Activated CD4-positive, alpha-beta T cell treated with anti-CD3 and anti-CD28 coated beads, Interleukin-2, Interleukin-6, amounts not matched to agents 100 ng/mL and 50 ng/mL, durations not matched to agents 16 hours and 8 hours (primary cell): ENCODE measurements at places on chromosomes 7 and 10.

- DNase-seq, result no peak
These were observed 255.7 kb downstream of the TNS3 start for GRCh38 chr7:47326220-47326619.

- no peak for DNase-seq
These were observed 271.3 kb downstream of the STK31 start for GRCh38 chr7:23981314-23981713.

- DNase-seq, result no peak
These were observed 108.8 kb downstream of the EGFR start for GRCh38 chr7:55127622-55128081.

DNA sequence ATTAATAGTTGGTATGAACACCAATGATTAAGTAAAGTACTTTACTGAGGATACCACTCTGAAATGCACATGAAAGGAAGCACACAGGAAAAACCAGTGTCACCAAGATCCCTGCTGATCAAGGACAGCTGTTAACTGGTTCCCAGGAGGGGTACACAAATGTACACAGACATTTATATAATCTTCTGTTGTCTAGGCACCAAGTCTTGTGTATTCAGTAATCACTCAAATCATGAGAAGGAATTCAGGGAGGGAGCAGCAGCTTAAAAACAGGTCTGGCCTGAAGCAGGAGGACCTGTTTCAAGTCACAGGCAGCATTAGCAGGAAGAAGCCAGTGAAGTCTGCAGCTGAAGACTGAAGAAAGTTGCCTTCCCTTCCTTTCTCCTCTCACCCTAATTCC is 18.7 kb downstream of the MPP7 start:
- DNase-seq, result no peak

DNA sequence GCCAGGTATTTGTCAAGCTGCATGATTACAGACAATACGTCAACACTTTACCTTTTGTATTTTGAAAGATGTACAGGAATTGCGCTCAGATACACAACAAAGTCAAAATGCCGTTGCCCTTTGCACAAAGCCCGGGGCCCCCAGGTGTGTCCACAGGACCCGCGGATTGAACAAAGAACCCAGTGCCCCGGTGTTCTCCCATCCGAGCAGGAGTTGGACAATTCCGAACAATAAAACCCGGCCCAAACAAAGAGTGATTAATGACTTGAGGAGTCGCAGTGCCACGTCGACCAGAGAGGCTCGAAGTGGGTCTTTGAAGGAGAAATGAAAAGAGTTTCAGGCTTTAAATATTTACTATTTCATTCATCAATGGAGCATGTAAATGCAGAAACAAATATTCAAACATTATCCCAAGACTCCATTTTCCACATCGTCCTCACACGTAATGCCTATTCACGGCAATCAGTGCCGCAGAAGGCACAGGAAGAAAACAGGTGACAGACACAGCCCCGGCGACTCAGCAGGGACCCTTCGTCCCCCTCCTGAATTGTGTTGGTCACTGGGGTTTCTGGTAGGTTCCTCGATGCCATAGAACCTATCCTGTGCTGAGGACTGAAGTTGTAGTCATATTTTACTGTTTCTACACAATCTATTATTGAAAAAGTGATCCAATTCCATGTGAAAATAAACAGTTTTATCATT is 70.9 kb upstream of the MGMT start:
- no peak for DNase-seq

- DNase-seq, result no peak
These were observed 32.8 kb upstream of the TAS2R16 start for GRCh38 chr7:123028339-123028738.

- DNase-seq, result no peak
These were observed 83.5 kb downstream of the MYL10 start for GRCh38 chr7:101545441-101546190.

GRCh38 chr10:1163831-1164230 is 107.6 kb downstream of the WDR37 start:
- DNase-seq, result no peak

DNA sequence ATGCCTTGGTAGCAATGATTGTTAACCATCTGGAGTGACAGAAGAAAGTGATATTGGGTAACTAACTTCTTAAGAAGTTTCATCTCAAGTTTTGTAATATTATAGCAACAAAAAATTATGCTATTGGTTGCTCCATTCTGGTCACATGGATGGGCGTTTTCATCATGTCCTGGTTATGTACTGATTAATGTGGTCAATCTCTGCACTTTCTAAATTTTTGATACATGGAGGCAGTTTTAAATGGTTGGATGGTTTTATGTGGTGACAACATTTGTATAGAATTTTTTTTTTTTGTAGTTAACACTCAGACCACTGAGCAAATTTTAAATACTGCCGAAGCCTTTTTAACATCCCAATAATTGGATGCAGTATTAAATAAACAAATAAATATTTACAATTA is 55.2 kb upstream of the CCAR1 start:
- DNase-seq, result no peak

GRCh38 chr7:138032186-138032585 is 30.3 kb upstream of the CREB3L2 start:
- no peak for DNase-seq

- no peak for DNase-seq
These were observed 150.7 kb upstream of the PRR15 start for GRCh38 chr7:29412912-29413311.
